ENCODE measurements at places on chromosomes 6 and 20.

DNA sequence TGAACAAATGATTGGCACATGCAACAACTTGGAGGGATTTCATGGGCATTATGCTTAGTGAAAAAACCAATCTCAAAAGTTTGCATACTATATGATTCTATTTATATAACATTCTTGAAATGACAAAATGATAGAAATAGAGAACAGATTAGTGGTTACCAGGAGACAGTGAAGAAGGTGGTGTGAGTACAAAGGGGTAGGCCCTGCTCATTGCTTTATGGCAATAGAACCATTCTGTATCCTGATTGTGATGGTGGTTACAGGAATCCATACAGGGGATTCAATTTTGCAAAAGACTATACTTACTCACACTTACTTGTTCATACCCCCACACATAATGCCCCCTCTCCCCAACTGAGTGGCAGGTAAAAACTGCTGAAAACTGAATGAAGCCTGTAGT is 30.2 kb upstream of the LAMA4 start:
- no peak for DNase-seq

DNA sequence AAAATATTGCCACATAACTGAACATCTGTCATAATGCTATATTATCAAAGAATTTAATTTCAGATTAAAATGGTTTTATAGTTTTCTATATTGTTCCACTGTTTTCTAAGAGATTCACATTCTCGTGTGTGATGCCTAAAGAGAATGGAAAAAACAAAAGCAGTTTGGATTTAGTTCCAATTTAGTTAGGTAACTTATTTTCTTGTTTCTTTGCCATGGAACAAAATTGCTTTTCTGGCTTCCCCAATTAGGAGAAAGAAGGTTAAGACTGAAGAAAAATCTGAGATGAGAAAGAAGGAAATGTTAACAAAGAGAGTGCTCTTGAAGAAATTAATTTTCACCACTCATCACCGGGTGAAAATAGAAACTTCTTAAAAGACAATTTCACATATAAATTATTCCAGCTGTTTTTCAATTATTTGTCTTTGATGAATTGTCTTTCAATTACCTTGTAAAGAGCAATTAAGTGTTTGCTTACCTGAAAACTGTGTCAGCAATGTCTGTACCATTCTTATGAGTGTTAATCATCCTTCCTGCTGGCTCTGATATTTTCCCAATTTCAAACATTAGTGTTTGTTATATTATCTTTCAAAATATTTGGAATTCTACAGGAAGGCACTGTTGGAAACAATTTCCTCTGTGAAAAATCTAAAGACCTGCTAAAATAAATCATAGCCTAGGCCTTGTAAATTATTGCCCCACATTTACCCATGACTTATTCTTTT is 19.5 kb downstream of the PHACTR2 start:
- no peak for DNase-seq

DNA sequence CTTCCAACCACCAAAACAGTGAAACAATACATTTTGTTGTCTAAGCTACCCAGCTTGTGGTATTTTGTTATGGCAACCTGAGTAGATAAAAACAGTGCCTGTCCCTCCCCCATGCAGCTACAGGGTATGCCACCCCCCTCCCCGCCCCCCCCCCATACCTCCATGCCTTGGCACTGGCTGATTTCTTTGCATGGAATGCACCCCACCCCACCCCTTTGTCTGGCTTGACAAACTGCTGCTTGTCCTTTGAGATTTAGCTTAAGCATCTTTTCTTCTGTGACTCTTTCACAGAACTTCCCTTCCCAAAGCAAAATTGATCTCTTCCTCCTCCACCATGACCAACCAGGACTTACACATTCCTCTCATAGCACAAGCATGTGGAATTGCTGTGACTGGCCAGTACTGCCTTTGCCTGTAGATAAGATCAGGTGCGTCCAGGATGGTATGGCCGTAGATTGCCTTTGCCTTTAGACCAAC is 64.6 kb upstream of the ADGRF1 start:
- DNase-seq, result no peak

DNA sequence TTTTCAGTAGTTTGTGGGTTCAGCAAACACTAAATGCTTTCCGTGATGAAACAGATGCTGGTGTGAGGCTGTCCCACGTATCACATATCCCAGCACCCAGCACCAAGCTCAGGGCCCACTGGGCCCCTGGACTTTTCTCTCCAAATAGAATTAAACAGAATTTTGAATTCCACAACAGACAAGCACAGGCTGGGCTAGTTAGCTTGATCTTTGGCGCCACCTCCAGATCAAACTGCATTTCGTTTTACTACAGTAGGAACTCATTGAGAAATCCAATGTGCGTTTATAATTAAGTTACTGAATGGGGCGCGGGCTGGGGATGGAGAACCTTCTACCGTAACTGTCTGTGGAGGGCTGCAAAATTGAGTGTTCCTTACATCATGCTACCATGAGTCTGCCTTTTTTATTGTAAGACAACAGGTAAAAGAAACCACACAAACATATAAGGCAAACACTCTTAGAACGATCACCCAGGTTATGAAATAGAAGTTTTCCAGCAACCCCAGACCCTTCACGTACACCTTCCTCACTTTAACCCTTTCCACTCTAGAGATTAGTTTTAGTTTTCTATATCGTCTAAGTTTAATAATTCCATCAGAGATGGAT is 107.8 kb downstream of the ZFP64 start:
- DNase-seq, result peak; percentile 25

- no peak for DNase-seq
Observed at GRCh38 chr6:42598300-42598699, 34.5 kb downstream of the UBR2 start.

- no peak for DNase-seq
Observed at GRCh38 chr6:64932486-64932885, 774.5 kb downstream of the EYS start.

GRCh38 chr6:81383472-81383871 is 369.0 kb downstream of the TENT5A start:
- no peak for DNase-seq

GRCh38 chr6:6248651-6249050 is 71.8 kb downstream of the F13A1 start:
- DNase-seq, result no peak

DNA sequence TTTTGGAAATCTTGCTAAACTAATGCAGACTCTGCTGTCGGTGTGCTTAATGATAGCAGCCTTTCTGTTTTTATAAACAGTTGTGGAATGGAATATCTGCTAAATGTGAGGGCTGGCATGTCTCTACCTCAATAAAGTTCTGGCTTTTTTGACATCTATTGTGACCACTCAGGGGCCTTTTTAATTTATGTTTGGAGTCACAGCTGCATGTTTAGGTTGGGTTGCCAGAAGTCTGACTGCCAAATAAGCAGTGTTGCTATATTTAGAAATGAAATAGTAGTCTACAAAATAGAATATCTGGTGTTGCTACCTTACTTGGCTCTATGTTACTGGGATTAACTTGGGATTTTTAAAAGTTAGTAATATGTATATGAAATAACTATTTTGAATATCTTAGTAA is 125.1 kb upstream of the LOC128125822 start:
- no peak for DNase-seq

GRCh38 chr6:92122746-92123145 is 1296.6 kb downstream of the EPHA7 start:
- peak; percentile 13 for DNase-seq

GRCh38 chr6:49826743-49827406 is 39.5 kb downstream of the CRISP1 start:
- no peak for DNase-seq

- DNase-seq, result no peak
Observed at GRCh38 chr6:63533026-63533425, 39.3 kb upstream of the LOC128125822 start.

DNA sequence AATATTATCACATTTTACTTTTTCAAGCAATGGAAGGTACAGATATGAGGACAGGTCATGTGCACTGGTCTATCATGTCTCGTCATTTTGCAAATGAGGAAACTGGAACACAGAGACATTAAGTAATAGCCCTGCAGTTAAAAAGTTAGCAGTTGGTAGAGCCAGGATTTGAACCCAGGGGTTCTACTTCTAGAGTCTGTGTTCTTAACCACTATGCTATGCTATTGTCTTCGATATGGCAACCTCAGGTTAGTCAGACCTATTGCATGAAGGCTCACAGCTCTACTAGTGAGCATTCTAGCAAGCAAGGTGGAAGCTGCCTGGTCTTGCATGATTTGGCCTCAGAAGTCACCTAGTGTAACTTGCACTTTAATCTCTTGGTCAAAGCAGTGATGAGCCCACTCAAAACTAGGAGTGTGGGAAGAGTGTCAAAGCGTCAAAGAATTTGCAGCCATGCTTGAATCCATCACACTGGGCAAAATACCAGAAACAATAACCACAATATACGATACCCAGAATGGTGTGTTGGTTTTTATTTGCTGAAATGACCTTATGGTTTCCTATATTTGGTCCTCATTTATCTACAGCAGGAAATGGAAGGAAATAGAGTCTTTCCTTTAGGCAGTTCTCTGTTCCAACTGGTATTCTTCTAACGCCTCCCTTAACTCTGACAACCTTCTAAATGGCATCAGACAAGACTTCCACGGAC is 20.4 kb upstream of the BMP2 start:
- no peak for DNase-seq

- DNase-seq, result no peak
Observed at GRCh38 chr6:52489881-52490280, 69.7 kb downstream of the EFHC1 start.

GRCh38 chr6:147065786-147066185 is 138.4 kb upstream of the STXBP5 start:
- no peak for DNase-seq

GRCh38 chr20:33262658-33263065 is 20.4 kb upstream of the BPIFB1 start:
- DNase-seq, result peak; percentile 81

DNA sequence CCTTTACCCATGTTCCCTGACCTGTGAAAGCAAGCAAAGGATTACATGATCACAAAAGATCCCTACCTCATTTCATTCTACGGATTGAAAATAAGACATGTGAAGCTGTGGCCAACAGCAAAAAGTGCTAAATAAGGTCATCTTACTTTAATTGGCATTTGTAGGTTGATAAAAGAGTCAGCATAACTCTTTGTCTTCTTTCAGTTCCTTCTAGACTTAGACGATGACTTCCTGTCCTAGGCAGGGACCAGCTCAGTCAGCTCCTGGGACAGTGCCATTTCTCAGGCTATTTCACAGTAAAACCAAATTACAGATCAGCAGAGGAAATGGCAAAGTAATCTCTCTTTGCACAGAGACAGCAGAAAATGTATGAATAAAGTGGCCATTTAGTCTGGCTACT is 480.7 kb downstream of the RFPL4B start:
- DNase-seq, result no peak

- DNase-seq, result no peak
Observed at GRCh38 chr6:35089935-35090505, 51.1 kb downstream of the TCP11 start.

DNA sequence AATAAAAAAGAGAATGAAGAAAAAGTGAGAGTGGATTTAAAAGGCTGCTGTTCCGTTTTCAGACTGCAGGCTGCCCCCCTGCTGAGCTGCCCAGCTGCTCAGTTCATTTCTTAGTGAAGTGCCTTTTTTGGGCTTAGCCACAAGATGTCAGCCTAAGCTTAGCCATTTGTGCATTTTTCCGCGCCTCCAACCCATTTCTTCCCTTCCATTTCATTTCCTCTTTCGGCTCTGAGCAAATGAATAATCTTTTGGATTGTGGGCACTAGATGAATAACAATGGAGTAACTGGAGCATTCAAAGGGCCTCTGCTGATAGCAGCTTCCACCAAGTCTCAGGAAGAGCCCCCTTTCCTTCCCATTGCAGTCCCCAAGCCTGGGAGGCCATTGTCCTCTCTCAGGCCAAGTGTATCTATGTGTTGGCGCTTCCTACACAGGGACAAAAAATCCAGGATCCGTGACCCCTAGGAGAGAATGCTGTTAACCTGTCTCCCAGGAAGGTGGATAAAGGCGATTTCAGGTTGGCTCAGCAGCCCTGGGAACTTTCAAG is 83.5 kb upstream of the SPTLC3 start:
- peak; percentile 79 for DNase-seq

DNA sequence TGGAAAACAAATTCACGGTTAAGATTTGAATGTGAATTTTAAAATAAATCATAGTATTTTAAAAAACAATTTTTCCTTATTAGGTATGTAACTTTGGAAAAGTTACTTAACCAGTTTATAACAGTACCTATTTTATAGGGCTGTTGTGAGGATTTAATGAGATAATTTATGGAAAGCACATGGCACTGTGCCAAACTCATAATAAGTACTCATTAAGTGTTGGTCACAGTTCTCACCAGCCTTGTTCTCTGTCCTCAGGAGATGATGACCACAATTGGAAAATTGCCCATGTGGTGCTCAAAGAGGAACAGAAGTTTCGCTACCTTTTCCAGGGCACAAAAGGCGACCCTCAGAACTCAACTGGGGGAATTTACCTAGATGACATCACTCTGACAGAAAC is 39.6 kb downstream of the MEP1A start:
- no peak for DNase-seq

DNA sequence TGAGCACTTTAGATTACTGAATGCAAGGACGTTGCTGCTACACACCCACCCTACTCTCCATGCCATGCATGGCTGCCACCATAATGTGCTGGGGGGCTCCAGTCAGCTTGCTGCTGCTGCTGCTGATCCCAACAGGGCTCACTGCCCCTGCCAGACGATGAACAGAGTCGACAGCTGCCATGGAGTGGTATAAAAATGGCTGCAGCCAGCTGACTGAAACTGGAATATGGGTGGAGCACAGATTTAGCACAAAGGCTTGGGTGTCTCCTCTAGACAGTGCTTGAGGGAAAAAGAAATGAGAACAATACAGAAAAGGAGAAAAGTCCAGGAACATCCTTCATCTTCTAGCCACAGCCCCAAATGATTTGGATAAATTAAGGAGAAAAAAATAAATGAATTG is 150.7 kb downstream of the PDSS2 start:
- DNase-seq, result no peak

GRCh38 chr6:72977114-72977513 is 248.2 kb downstream of the KHDC1L start:
- DNase-seq, result no peak

- DNase-seq, result no peak
Observed at GRCh38 chr6:20325641-20326421, 75.8 kb upstream of the E2F3 start.

All from NCI-H1694 treated with DMSO at 0.1 percent for 48 hours (cell line).